ENCODE measurements at places on chromosomes 16 and 17.

- no peak for DNase-seq
Observed at GRCh38 chr16:1982013-1982433, 754 bp upstream of the NOXO1 start.

- no peak for DNase-seq
Observed at GRCh38 chr16:23896832-23897821, 61.3 kb downstream of the PRKCB start.

DNA sequence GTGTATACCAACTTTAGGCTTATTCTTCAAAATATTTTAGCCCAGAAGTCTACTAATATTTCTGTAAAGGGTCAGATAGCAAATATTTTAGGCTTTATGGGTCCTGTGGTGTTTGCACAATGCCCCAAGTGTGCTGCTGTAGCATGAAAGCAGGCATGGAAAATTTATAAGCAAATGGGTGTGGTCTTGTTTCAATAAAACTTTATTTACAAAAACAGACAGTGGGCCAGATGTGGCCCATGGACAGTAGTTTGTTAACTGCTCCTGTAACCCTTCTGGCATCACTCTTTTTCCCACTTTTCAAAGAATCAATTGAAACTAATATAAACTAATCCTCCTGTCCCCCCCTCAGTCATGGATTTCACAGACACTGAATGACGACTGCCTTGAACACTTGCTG is 410.7 kb downstream of the SHISA9 start:
- no peak for DNase-seq

- DNase-seq = no peak
Observed at GRCh38 chr16:12204601-12205000, 228.1 kb downstream of the SNX29 start.

DNA sequence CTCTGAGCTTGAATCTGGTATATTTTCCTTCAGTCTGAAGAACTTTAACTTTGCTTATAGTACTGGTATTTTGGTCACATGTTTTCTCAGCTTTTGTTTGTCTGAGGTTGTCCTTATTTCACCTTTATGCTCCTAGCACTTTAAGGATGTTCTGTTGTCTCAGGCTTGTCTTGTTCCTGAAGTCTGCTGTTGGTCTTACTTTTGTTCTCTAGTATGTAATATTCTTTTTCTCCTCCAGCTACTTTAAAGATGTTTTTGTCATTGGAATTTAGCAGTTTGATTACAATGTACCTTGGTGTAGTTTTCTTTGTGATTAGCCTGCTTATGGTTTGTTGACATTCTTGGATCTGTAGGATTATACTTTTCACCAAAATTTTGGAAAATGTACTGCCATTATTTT is 23.6 kb downstream of the RPTOR start:
- DNase-seq = no peak

DNA sequence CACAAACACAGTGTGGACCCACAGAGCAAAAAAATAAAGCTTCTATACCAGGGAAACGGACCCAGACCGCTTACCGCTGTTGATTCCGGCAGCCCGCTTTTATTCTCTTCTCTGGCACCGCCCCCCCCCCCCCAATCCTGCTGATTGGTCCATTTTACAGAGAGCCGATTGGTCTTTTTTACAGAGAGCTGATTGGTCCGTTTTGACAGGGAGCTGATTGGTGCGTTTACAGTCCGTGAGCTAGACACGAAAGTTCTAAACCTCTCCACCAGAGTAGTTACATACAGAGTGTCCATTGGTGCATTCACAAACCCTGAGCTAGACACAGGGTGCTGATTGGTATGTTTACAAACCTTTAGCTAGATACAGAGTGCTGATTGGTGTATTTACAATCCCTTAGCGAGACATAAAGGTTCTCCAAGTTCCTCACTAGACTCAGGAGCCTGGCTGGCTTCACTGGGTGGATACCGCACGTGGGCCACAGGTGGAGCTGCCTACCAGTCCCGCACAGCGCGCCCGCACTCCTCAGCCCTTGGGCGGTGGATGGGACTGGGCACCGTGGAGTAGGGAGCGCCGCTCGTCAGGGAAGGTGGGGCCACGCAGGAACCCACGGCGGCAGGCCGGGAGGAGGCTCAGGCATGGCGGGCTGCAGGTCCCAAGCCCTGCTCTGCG is 92.4 kb downstream of the HAPSTR1 start:
- DNase-seq = no peak

DNA sequence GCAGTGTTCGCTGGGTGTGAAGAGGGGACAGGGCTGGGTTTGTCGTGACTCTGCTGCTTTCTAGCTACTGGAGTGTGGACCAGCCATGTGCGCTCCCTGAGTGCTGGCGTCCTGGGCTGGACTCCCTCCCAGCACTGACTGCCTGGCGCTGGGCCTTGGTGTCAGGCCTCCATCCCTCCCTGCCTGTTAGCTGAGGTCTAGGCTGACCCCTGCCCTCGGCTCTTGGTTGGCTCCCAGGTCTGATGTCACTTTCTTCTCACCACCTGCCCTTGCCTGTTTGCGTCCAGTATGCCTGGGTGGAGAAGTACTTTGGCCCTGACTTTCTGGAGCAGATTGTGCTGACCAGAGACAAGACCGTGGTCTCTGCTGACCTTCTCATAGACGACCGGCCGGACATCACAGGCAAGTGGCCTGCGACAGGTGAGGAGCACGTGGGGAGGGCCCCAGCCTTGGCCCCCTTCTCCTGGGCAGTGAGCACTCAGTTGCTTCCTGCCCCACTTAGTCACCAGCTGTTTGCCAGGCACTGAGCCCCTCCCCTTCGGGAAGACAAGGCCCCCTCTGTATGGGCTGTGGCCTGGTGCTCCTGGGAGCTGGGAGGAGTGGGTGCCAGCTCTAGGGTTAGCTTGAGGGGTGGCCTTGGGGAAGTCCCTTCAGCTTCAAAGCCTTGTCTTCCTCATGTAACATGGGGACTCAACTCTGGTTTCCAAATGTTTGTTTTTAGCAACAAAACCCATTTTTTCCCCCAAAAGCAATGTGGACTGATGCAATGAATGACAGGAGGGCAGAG is 41.5 kb downstream of the NT5M start:
- DNase-seq = no peak

DNA sequence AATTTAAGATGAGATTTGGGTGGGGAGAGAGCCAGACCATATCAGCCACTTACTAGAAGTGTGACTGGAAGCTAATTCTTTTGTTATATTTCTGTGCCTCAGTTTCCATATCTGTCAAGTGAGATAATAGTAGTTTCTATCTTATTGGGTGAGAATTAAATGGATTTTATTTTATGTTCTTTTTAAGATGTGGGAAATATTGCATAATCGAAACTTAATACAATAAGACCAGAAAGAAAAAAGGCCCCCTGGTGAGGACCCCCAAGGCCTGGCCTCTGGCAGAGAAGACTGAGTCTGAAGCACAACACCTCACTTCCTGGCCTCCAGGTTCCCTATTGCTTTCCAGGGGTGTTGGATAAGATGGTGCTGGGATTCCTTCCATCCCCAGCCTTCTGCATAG is 13.7 kb downstream of the PLCG2 start:
- DNase-seq = no peak

DNA sequence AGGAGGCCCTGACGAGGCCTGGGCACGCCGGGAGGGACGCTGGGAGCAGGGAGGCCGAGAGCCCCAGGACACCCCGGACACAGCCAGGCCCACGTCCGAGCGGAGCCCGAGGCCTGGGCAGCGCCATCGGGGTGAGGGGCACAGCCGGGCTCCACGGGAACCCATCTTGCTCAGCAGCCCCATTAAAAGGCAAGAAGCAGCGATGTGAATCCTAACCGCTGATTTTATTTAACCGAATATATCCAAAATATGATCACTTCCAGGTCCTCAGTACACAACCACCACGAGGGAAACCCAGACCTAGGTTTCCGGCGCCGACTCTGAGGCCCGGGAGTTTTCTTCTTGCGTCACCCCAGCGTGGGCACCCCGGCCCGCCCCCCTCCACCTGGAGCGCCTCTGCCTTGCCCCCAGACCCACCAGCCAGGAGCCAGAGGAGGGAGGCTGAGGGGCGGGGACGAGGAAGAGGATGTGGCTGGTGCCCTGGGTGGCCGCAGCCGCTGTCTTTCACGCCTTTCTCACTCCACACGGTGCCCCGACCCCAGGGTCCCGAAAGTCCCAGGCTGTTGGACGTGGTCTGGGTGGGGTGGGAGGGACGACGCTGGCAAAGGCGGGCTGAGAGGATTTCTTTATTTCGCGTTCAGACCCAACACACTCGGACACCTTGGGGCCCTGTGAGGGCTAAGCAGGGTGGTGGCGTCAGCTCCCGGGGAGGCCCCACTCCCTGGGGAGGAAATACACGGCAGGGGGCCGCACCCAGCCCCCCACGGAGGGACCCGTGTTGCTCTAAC is 568 bp upstream of the CCDC154 start:
- DNase-seq = peak; percentile 76

- no peak for DNase-seq
Observed at GRCh38 chr16:10685709-10686108, 9.0 kb downstream of the TEKT5 start.

GRCh38 chr16:668519-669171 is 713 bp downstream of the RHOT2 start:
- DNase-seq = no peak

DNA sequence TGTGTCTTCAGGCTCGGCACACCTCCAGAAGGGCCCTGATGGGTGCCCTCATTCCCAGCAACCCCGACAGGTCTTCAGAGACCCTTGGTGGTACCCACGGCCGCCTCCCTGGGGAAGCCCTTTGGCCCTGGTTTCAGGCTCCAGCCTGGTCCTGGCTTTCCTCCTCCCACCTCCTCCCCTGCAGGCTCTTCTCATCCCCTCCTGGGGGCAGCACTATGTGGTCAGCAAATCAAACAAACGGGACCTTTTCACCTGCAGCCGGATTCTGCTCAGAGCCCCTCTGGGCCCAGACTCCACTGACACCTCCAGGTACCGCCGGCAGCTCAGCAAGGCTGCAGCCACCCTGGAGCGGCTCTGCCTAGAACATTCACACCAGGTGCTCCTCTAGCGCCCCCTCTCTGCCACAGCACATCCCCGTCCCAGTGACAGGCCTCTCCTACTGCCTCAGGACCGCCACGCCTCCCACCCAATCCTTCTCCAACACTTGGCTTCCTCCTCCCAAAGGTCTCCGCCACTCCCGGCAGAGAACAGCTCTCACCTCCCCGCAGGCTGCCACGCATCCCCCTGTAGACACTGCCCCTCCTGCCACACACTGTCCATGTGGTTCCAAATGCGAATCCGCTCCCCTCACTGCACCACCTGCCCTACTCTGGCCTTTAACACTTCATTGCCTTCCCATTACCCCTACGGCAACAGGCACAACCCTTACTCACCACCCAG is 12.0 kb downstream of the CORO7 start:
- peak; percentile 64 for DNase-seq

DNA sequence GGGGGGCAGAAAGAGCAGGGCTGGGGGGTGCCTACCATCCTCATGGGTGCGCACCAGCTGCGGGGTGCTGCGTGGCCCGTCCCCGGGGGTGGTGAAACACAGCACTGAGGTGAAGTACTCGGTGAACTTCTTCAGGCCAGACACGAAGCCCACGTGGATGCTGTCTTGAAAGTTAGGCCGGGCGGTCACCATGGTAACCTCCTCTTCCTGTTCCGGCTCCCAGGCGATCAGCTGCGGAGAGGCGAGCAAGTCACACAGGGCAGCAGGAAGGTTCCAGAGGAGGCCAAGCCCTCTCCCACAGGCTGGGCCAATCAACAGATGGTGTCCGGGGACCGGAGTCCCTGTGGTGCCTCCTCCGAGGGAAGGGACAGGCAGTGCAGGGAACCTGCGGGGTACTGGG is 90.1 kb upstream of the CDC42EP4 start:
- no peak for DNase-seq
